Memory B cell (primary cell): ENCODE measurements at places on chromosomes 16 and 17.

GRCh38 chr17:80800481-80801391 is 190.9 kb upstream of the CHMP6 start:
- no peak overlapping the region for H3K27ac ChIP-seq
- no peak overlapping the region for H3K4me3 ChIP-seq
- H3K27me3 ChIP-seq = no peaks in the 10 kb centered on the region

- no peak for DNase-seq
- no peak within 1 kb of the TSS for H3K27ac ChIP-seq
- peaks cover 9% of the 10 kb centered on the region for H3K4me1 ChIP-seq
Measured at GRCh38 chr17:39699818-39700147, at the start of gene ERBB2. TSS of gene ERBB2 (plus strand) at chr17:39700064. CDS start at chr17:39700239, 175 bp downstream.

- no peak for DNase-seq
- no peaks in the 10 kb centered on the region for H3K36me3 ChIP-seq
- no peak overlapping the region for H3K4me3 ChIP-seq
- H3K27me3 ChIP-seq = peaks cover 2% of the 10 kb centered on the region
- H3K27ac ChIP-seq = no peak overlapping the region
Measured at GRCh38 chr17:27417596-27418365, 38.5 kb upstream of the KSR1 start.

GRCh38 chr17:70073310-70073709 is 1.7 kb upstream of the KCNJ16 start:
- H3K36me3 ChIP-seq = no peaks in the 10 kb centered on the region
- no peak for DNase-seq
- H3K27ac ChIP-seq = no peak overlapping the region
- H3K4me1 ChIP-seq = no peaks in the 10 kb centered on the region

DNA sequence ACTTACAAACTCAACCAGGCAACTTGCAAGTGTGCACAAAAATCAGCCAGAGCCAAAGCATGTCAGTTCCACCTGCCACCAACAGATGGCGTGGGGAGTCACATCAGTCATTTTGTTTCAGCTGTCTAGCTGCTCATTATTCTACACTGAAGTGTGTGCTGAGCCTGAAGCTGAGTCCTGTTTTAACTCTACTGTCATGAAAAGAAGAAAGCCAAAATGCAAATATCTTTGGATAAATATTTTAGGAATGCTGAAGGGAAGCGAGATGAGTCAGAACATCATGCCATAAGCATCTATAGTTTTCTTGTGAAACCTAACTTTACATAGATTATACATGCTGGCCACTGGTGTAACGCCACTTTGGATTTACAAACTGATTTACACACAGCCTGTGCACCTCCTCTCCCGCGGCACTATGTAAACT is 172.6 kb downstream of the CDK5R1 start:
- no peaks in the 10 kb centered on the region for H3K27me3 ChIP-seq
- H3K4me3 ChIP-seq = no peak overlapping the region
- peak; percentile 64 for DNase-seq
- peaks cover 16% of the 10 kb centered on the region for H3K36me3 ChIP-seq
- peaks cover 3% of the 10 kb centered on the region for H3K4me1 ChIP-seq

DNA sequence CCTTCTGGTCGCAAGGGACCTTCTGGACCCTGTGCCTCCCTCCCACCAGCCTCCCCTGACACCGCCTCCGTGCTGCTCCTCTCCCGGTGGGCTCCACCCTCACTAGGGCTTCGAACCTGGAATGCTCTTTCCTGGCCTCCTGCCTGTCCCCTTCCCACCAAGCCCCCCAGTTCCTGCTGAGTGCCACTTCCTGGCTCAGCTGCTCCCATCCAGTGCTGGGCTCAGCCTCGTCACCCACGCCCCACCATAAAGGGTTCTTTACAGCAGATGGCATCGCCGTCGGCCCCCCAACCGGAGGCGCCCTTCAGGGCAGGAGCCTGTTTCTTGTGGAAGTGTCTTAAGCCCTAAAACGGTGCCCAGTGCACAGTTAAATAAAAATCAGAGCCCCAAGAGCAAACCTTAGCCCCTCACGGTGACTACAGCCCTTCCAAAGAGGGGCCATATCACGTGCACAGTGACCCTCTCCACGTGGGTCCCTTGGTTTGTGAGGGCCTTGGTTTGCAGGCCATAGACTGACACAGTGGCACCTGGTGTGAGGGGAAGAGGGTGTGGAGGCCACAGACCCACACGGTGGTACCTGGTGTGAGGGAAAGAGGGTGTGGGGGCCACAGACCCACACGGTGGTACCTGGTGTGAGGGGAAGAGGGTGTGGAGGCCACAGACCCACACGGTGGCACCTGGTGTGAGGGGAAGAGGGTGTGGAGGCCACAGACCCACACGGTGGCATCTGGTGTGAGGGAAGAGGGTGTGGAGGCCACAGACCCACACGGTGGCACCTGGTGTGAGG is 111.4 kb downstream of the METRNL start:
- H3K4me1 ChIP-seq = peaks cover 12% of the 10 kb centered on the region
- H3K27ac ChIP-seq = peak overlapping the region; percentile 85
- DNase-seq = no peak

DNA sequence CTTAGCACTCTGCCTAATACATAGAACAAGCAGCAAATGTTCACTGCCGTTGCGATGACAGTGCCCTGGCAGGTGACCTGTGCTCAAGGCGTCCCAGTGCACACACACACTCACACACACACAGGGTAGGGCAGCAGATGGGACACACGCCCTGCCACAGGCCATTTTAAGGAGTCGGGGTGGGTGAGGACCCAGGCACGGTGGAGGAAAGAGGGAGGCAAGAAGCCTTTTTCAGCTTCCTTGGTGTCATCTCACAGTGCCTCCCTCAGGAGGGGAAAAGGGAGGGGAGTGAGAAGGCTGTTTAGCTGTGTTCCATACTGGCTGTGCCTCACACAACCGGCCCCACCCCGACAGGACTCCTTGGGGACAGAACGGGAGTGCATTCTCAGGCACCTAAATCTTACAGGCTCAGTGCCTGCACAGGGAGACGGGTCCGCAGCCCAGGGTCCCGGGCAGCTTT is 1.5 kb downstream of the PITPNM3 start:
- no peak for DNase-seq
- peaks cover 25% of the 10 kb centered on the region for H3K27me3 ChIP-seq
- H3K27ac ChIP-seq = no peak overlapping the region
- H3K4me1 ChIP-seq = peaks cover 11% of the 10 kb centered on the region
- H3K4me3 ChIP-seq = peak overlapping the region; percentile 81
- no peaks in the 10 kb centered on the region for H3K36me3 ChIP-seq

GRCh38 chr17:10754861-10755591 is 25.2 kb upstream of the TMEM220 start:
- DNase-seq = no peak

- H3K27me3 ChIP-seq = no peaks in the 10 kb centered on the region
- no peaks in the 10 kb centered on the region for H3K36me3 ChIP-seq
- peak; percentile 87 for DNase-seq
- H3K4me1 ChIP-seq = peaks cover 18% of the 10 kb centered on the region
Measured at GRCh38 chr17:42548070-42548837, 4.5 kb upstream of the HSD17B1 start.

- no peak for DNase-seq
- H3K4me1 ChIP-seq = no peaks in the 10 kb centered on the region
- H3K36me3 ChIP-seq = peaks cover 13% of the 10 kb centered on the region
- H3K27ac ChIP-seq = no peak overlapping the region
Measured at GRCh38 chr17:68327823-68328557, 36.7 kb downstream of the ARSG start.

GRCh38 chr16:29290631-29291247 is 115.8 kb downstream of the NPIPB11 start:
- H3K4me3 ChIP-seq = peak overlapping the region; percentile 68
- H3K27me3 ChIP-seq = no peaks in the 10 kb centered on the region
- peak; percentile 27 for DNase-seq
- H3K4me1 ChIP-seq = peaks cover 10% of the 10 kb centered on the region
- peak overlapping the region; percentile 84 for H3K27ac ChIP-seq

DNA sequence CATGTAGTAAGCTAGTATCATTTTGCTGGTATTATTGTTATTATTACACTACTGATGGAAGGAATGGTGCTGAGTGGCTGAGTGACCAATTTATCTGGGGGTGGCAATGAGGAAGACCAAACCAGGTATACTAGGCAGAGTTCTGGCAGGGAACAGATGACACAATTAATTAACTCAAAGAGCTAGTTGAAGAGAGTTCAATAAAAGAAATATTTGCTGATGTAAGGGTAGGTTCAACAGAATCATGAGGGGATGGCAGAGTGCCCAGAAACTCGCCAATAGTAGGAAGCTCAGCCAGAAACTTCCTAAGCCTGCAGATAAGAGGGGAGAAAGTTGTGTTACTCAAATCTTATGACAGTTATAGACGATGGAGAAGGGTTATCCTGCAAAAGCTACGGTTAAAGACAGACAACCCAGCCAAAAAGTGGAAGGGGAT is 352.5 kb downstream of the KCNJ2 start:
- DNase-seq = no peak
- no peaks in the 10 kb centered on the region for H3K4me1 ChIP-seq
- H3K36me3 ChIP-seq = no peaks in the 10 kb centered on the region
- H3K4me3 ChIP-seq = no peak overlapping the region
- no peaks in the 10 kb centered on the region for H3K27me3 ChIP-seq

GRCh38 chr17:16419929-16420271 is 4.5 kb downstream of the TRPV2 start:
- H3K36me3 ChIP-seq = peaks cover 8% of the 10 kb centered on the region
- no peaks in the 10 kb centered on the region for H3K27me3 ChIP-seq
- H3K27ac ChIP-seq = no peak overlapping the region
- H3K4me1 ChIP-seq = peaks cover 22% of the 10 kb centered on the region

GRCh38 chr16:67298277-67298676 is 18.9 kb downstream of the PLEKHG4 start:
- DNase-seq = no peak
- no peak overlapping the region for H3K27ac ChIP-seq

GRCh38 chr17:32288615-32289014 is 23.0 kb downstream of the RHBDL3 start:
- no peaks in the 10 kb centered on the region for H3K36me3 ChIP-seq
- H3K27me3 ChIP-seq = peaks cover 26% of the 10 kb centered on the region
- DNase-seq = no peak
- H3K4me3 ChIP-seq = no peak overlapping the region

- DNase-seq = no peak
- H3K4me1 ChIP-seq = no peaks in the 10 kb centered on the region
- H3K4me3 ChIP-seq = no peak overlapping the region
- H3K27ac ChIP-seq = no peak overlapping the region
- peaks cover 6% of the 10 kb centered on the region for H3K36me3 ChIP-seq
Measured at GRCh38 chr17:8518326-8518725, 82.6 kb downstream of the NDEL1 start.
